Hippocampal formation (tissue), 2 donors: ENCODE measurements at places on chromosomes 6 and 20.

DNA sequence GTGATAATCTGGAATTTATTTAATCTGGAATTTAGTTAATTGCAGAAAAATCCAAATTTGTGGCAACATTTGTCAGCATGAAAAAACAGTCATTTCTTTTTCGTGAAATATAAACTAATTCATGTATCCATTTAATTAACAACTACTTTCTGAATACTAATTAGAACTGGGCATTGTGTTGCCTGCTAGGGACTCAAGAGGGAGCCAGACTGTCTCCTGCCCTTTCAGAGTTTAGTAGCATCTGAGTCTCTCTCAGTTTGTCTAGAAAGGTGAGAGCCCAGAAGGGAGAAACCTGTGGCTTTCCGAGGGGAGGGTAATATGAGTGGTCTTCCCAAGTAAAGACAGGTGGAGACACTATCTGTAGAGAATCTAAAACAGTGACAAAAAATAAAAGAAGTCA is 210.9 kb upstream of the HDDC2 start:
- no peak for DNase-seq

- DNase-seq: no peak
These were observed 20.8 kb downstream of the MOXD1 start for GRCh38 chr6:132380358-132381029.

DNA sequence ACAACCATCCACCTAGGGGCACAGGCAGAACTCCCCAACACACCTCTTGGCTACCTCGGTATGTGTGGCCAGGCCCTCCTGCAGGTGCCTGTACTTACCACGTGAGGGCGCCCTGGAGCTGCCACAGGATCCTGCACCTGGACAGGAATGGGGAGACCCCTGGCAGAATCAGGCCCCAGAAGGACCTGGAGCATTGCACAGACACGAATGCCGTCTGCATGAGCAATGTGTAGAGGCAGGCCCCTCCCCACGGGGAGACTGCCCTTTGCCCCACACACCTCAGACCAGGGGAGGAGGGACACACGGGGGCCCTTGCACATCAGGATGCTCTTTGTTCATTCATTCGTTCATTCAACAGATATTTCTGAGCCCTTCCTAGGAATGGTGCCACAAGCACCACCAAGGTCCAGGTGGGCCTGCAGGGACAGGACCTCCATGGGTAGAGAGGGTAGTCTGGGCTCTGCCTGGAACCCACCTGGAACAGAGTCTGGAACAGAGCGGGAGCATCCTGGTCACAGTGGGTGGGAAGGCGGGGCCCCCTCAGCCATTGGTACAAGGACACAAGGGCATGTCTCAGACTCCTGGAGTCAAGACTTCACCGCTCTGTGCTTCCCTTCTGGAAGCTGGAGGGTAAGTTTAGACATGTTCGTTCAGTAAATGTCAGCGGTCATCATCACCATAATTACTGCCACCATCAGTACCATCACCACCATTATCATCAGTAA is 32.3 kb downstream of the YTHDF1 start:
- DNase-seq: no peak

DNA sequence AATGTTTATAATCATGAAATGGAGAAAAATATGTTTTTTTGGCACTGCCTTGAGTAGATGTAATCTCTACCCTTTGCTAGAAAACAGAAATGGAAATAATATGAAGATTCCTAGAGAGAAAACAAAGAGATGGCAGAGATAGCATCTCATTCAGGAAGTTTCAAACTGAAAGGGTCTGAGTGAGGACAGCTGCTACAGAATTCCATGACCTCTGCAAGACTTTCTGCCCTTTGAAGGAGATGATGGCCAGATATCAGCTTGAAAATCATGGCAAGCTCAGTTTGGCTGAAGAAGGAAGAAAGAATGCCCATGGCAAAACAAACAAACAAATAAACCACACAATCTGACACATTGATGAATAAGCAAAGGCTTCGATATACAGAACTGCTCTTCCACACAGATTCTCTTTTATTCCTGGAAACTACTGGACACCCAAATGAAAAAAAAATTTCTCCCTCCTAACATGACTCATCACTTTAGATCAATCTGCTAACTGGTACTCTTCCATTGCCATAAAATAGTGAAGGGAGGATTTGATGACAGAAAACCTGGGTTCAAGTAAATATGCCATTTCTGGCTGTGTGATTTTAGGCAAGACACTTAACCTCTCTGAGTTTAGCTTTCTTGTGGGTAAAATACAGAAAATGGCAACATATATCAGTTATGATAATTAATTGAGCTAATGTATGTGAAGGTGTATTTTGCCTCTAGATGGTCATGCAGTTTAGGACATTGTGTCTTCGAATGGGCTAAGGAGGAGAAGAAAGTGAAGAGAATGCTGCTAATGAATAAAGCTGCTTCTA is 105.9 kb upstream of the SPACA1 start:
- no peak for DNase-seq

- DNase-seq: no peak
These were observed 11.1 kb downstream of the MTHFD1L start for GRCh38 chr6:150876598-150876997.

- no peak for DNase-seq
These were observed 38.3 kb upstream of the DUSP22 start for GRCh38 chr6:254016-254415.

GRCh38 chr20:24996449-24997377 is 4.2 kb upstream of the APMAP start:
- no peak for DNase-seq

- peak; percentile 65 for DNase-seq
These were observed 433.5 kb downstream of the RFPL4B start for GRCh38 chr6:112780498-112781096.

- DNase-seq: no peak
These were observed 15.4 kb downstream of the POPDC3 start for GRCh38 chr6:105164418-105164817.

- no peak for DNase-seq
These were observed 151.7 kb downstream of the TMEM200A start for GRCh38 chr6:130517444-130517931.

- no peak for DNase-seq
These were observed 231.9 kb downstream of the PKHD1 start for GRCh38 chr6:51855310-51856082.

DNA sequence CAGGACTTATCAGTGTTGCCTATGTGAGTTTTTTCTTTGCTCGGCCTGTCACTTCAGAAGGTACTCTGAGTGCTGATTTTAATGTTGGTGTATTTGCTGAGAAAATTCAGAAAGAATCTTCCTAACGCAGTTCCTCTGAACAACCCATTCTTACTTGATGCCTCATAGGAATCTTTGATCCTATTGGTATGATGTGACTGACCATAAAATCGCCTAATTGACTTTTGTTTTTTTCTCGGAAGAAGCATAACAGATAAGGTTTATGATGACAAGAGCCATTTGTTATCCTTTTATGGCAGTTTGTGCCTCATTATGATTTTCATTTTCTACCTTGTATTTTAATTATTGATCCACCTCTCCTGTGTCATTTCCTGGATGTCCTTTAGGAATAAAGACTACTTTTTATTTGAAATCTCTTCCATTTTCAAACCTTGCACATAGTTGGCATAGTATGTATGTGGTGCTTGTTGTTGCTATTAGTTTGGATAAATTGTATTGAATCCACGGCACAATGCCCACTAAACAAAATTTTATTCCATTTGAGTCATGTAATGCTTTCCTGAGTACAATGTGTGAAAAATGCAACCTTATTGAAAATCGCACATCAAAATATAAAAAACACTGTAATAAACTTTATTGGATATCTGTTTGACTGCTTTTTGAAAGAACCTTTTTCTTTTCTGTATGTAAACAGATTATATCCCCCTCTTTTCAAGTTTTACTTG is 37.3 kb downstream of the LRRC1 start:
- DNase-seq: no peak

DNA sequence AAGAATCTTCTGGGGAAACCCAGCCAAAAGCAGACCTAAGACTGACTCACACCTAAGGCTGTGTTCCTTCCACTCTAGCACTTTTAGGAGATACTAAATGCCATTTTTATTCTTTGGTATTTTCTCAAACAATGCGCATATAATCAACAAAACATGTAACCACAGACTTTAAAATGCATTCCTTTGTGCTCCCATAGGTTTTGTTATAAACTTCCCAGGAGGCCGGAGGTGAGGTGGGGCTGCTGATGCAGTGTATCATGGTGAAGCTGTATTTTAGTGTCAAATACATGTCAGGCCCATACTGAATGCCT is 155.2 kb downstream of the BTBD3 start:
- no peak for DNase-seq

GRCh38 chr20:53643031-53643832 is 49.6 kb upstream of the ZNF217 start:
- no peak for DNase-seq

- DNase-seq: no peak
These were observed 25.0 kb upstream of the TXLNB start for GRCh38 chr6:139316622-139317317.

DNA sequence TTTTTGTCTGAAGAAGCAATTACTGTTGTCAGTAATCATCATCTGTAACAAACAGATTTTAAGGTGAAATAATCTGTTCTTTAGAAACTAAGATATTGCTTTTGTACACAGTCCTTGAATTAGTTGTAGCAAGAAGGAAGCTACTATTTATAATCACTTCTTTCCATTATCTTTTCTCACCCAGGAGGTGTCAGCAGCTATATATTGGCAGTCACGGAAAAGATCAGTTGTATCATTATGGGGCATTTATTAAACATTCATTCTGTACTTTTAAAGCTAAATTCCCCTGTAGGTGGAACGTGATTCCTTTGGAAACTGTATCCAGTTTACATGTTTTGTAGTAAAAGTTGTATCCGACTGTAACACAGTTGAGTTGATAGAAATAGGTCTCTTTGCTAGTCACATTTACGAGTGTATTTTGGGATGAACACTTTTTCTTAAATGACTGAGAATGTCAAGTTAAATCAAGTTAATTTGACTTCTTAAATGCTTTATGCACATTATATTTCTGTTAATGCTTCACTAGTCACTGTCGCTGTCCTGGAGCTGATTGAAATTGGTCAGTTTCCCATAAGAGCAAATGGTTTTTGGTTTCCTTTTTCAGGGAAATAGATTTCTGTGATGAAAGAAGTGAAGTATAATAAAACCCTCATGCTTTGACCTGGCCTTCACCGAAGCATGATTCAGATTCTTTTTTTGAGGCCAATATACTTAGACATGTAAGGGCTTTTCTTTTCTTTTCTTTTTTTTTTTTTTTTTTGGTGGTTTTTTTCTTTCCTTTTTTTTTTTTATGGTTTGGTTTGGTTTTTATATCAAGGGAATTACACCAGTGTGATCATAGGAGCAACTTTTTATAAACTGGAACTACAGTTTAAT is 5.1 kb downstream of the QKI start:
- DNase-seq: peak; percentile 71

GRCh38 chr20:1562622-1563021 is 5.1 kb upstream of the SIRPD start:
- DNase-seq: no peak

GRCh38 chr6:5486214-5486613 is 224.9 kb downstream of the FARS2 start:
- no peak for DNase-seq

GRCh38 chr6:151255811-151256210 is 16.0 kb downstream of the AKAP12 start:
- no peak for DNase-seq

DNA sequence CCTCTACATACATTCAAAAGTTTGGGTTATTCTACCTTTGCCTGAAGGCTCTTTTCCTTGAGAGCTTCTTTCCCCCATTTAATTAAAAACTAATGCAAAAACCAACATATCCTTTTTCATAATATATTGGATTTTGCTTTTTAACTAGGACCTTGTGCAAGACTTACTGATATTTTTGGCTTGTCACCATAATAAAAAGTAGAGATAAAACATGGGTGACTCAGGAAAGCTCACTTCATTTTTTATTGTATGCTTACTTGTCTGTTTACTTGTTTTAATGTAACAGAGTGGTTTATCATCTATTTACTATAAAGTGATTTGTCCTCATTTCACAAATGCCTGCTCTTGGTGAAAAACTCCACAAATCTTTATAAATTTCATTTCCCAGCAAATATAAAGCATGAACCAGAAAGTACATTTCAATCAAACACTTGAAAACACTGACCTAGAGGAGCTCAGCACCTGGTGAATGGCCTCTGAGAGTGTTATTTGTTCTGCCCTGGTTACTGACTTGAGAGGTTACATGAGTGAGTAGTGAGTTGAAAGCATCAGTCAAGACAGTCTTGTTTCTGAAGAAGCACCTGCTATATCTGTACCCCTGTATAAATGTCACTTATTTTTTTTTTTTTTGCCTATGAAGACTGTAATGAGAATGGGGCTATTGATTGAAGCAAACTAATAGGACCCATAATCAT is 20.8 kb downstream of the ADGRG6 start:
- DNase-seq: no peak

- no peak for DNase-seq
These were observed 51.4 kb upstream of the RPS6KA2 start for GRCh38 chr6:166678426-166678825.

- no peak for DNase-seq
These were observed at the start of gene GCNT2 for GRCh38 chr6:10521104-10521808. Gene GCNT2 (plus strand): TSS chr6:10521351. CDS start chr6:10528912, 7,561 bp downstream.

- no peak for DNase-seq
These were observed 68.0 kb downstream of the CYP39A1 start for GRCh38 chr6:46584586-46584985.

DNA sequence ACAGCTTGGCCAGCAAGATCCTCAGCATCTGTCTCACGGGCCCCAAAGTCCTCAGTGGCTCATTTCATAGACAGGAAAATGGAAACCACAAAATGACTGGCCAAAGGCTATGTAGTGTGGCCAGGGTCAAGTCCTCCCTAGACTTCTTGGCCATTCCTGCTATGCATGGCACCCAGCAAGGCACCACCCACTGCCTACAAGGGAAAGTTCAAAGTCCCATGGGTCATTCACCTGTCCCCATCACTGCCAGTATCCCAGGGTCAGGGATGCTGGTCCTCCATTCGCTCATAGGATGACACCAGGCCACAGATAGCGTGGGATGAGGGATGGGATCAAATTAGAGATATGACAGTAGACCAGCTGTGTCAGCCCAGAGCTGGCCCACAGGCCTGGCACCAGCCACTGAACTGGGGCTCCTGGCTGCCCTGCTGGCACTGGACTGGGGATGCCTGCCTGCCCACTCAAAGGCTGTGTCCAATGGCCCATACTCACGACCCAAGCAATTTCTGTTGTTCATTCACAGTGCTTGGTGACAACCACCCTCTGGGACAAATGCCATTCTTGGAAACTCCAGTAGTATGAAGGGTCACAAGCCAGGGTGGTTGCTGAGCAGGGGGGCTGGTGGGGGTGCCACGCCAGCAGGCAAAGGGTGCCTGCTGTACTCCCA is 11.6 kb downstream of the ADISSP start:
- no peak for DNase-seq

DNA sequence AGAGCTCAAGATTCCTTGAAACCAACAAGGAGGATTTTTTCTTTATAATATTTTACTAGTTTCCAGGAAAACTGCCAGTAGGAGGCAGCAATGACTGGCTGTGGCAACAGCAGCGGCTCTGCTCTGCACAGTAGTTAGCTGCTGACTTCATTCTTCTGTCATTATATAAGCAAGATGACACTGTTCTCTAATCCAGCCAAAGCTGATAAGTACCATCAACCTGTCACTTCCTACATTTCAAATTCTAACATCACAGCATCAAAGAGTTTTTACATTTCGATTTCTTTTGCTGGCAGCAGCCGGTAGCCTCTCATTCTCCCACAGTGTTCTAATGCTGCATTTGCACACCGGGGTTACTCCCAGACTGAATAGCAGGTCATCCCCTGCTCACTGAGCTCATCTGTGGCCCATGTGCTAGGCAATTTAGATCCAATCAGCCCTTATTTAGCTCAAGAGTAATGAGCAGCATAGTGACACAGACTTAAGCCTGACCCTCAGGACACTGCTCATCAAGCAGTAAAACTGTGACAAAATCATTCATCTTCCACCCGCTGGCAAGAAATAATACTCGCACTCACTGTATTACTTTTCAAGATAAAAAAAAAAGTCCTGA is 67.8 kb downstream of the MMS22L start:
- DNase-seq: peak; percentile 19
